ENCODE measurements at places on chromosomes 1 and 21.

DNA sequence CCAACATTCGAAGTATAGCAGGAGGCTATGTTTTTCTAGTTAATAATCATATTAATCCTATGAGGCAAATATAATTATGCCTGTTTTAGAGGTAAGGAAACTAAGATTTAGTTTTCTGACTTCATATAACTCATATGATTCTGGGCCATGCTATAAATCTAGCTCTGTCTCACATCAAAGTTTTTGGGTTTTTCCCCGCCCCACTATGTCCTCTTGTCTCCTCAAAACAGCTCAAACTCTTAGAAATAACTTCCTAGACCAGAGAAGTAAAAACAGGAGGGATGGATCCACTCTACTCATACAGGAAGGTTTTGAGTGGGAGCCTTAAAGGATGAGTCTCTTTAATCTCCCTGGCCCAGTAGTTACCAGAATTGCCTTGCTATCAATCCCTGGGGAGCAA is 256.4 kb upstream of the FGGY start:
- no peak for DNase-seq

DNA sequence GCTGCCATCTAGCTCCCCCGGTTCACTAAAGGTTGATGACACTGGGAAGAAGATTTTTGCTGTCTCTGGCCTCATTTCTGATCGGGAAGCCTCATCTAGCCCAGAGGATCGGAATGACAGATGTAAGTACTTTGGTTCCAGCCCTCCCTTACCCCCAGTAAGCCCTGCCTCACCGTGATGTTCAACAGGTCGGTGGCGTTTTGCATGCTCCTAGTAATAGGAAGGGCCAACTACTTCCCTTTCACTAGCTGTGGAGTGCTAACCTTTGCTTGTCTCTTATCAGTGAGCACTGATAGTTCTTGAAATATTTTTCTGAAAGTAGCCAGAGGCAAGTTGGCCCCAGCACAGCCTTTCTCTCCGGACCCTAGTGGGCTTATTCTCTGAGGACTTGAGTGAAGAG is 7.5 kb downstream of the RNF220 start:
- DNase-seq: no peak

GRCh38 chr1:10178597-10179405 is 31.6 kb upstream of the KIF1B start:
- no peak for DNase-seq

DNA sequence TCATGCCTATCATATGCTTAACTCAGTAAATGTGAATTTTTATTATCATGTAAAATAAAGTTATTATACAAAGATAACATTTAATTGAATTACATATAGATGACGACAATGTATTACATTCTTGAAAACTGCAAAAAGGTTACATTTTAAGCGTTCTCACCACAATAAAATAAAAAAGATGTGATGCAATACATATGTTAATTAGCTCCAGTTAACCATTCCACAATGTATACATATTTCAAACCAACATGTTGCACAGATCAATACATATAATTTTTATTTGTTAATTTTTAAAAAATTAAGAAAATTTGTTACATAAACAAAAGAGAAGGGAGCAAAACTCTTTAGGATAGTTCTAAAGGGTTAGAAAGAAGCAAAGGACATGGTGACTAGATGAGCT is 183.7 kb downstream of the VAV3 start:
- DNase-seq: no peak

- DNase-seq: no peak
These were observed 18.5 kb downstream of the LRRC41 start for GRCh38 chr1:46284597-46285564.

- no peak for DNase-seq
These were observed 28.1 kb downstream of the PLXNA2 start for GRCh38 chr1:208216062-208216461.

DNA sequence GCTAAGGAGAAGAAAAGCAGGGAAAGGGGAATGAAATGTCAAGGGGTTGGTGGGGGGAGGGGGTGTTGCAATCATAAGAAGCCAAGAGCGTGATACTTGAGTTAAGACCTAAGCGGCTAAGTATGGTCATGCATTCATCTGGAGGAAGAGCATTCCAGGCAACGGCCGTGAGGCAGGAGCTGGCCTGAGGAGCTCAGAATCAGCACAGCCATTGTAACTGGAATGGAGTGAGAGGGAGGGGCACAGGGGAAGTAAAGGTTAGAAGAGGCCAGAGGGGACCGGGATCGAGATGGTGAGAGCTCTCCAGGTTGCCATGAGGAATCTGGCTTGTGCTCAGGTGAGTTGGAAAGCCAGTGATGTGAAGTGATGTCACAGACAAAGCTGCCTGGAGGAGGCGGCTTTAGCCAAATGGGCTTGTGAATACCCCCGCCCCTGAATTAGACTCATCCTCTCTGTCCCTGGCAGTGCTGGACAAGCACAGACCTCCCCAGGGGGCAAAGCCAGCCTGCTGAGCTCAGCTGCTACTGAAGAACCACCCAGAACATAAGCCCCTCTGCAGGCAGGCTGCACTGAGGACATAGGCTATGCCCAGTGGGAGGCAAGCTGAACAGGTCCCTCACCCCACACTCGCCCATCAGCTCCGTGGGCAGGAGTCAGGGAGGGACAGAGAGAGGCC is 61.1 kb upstream of the LAPTM5 start:
- DNase-seq: no peak

- DNase-seq: no peak
These were observed 241.6 kb upstream of the DUSP10 start for GRCh38 chr1:221983444-221983843.

DNA sequence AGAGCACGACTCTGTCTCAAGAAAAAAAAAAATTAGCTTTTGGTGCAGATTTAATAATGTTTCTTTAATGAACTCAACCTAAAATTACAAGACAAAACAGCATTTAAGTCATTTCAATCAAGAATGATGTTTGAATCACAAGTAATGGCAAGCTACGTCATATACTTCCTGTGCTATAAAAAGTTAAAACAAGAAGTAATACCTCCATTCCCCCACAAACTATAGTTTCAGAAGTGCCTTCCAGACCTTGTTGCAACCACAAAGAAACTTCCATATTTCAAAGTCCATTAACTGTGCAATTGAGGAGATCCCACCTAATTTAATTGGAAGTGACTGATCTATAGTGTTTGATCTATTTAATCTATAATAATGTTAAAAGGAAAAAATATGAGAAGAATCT is 15.1 kb downstream of the NRDC start:
- no peak for DNase-seq

- DNase-seq: peak; percentile 57
These were observed 97.2 kb upstream of the ARTN start for GRCh38 chr1:43836267-43836951.

GRCh38 chr1:205719762-205720161 is 30.2 kb downstream of the NUCKS1 start:
- DNase-seq: no peak

DNA sequence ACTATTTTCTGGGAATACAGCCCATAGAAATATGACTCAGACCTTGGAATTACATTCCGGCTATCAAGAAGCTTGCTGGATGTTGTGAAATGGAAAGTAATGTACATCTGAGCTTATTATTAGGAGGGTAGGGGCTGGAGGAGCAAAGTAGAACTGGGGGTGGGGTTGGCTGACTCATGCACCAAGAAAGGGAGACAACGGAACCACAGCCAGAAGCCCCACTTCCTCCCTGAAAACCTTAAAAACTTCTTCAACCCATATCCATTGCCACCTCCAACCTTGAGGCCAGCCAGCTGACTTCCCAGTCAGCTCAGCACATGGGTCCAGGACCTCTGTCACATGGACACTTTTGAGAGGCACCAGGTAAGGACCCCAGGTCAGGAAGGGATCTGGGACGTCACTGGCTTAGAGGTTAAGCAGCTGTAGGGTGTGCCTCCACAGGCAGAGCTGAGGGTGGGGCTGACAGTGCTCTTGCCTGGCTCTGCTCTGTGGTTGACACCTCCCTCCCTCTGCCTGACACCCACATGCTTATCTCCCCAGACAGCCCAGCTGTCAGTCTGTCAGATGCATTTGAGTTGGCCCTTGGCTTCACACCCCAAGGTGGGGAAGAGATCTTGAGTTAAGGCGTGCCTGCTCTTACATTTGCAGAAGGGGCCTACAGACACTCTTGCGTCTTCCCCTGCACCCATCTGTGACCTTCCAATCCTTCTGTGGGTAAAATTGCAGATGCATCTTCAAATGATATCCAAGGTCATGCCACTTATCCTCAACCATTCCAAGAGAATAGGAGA is 5.7 kb upstream of the ZNF683 start:
- DNase-seq: peak; percentile 70

GRCh38 chr1:233689017-233689747 is 75.3 kb downstream of the KCNK1 start:
- no peak for DNase-seq

All from activated CD4-positive, alpha-beta T cell treated with anti-CD3 and anti-CD28 coated beads, Interleukin-2, amount 50 U/mL, for 1 hour (primary cell).